ENCODE measurements at places on chromosomes 12 and 14. TPM values are rescaled to one million over a fixed set of nuclear protein-coding genes. Genes with fewer than 3 reads are reported as not detected.

Gene RNASE3
- not detected for total RNA-seq

Gene TEX52
- total RNA-seq: not detected

Gene CD27
- total RNA-seq: 111 TPM

Gene DNAJC22
- not detected for total RNA-seq

Gene TXNDC16
- 4.6 TPM for total RNA-seq

Gene SLC2A13
- total RNA-seq: 6.5 TPM

Gene GPR68
- total RNA-seq: 15.4 TPM

Gene SLC17A8
- not detected for total RNA-seq

Gene TM7SF3
- total RNA-seq: 42.9 TPM

Gene TGFB3
- total RNA-seq: 2.6 TPM

Gene KCNK13
- 0.16 TPM for total RNA-seq

Gene KRT74
- total RNA-seq: not detected

Gene ZNF839
- total RNA-seq: 12.9 TPM

Gene KLHL33
- total RNA-seq: 0.09 TPM

Gene WNT5B
- total RNA-seq: not detected

Data from CD8-positive, alpha-beta memory T cell (primary cell).